ENCODE measurements at places on chromosomes 6 and 20.

- DNase-seq: no peak
These were observed 536.0 kb downstream of the BTBD3 start for GRCh38 chr20:12453711-12454110.

DNA sequence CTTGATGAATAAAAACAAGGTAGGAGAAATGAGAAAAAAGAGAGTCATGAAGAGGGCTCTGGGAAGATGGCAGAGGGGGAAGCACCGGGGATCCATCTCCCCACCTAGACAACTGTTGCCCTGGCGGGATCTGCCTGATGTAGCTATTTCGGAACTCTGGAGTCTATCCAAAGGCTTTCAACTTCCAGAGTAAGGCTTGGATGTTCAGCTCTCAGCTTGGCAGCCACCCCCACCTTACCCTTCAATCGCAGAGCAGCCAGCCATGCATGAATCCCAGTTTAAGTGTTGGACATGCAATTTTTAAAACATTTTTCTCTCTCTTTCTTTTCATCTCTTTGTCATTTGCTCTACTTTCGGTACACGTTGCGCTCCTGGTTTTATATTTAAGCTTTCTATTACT is 275.9 kb upstream of the EXOC2 start:
- no peak for DNase-seq

DNA sequence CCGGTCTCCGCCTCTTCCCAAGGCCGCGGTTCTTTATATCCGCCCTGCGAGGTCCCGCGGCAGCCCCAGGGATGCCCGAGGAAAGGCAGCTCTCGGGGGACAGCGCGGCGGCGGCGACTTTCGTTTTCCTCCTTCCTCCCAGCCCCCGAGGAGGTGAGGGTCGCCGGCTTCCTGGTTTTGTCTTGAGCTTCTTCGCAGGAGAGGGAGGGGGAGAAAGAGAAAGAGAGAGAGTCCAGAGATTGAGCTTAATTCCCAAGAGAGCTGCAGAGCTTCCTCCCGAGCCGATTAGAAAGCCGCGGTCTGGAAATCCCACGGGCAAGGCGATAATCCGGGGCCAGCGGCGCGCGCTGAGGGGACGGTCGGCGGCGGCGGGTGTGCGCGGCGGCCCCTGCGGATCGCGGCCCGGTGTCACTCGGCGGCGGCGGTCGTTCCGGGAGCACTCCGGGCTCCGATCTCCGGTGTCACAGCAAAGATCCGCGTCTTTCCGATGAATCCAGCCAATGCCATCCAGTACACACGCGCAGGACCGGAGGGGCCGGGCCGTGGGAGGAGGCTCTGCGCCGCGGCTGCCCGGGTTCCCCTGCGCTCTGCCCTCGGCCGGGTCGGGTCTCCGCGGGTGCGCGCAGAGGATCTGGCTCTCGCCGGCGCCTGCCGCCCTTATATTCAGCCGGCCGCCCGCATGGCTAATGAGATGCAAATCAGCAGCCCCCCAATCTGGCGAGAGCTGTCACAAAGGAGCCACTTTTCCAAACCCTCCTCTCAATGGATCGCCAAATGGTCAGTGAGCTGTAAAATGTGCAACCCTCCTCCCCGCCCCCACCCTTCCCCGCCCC is at the start of gene DLL1:
TSS of gene DLL1 (minus strand) at position 783 of the 833 bp plus-strand sequence. CDS start 939 bp downstream, outside the sequence.
- DNase-seq: no peak

- DNase-seq: no peak
These were observed 121.7 kb upstream of the MYLIP start for GRCh38 chr6:16007146-16007545.

- no peak for DNase-seq
These were observed 46.1 kb downstream of the GMPR start for GRCh38 chr6:16284472-16284871.

DNA sequence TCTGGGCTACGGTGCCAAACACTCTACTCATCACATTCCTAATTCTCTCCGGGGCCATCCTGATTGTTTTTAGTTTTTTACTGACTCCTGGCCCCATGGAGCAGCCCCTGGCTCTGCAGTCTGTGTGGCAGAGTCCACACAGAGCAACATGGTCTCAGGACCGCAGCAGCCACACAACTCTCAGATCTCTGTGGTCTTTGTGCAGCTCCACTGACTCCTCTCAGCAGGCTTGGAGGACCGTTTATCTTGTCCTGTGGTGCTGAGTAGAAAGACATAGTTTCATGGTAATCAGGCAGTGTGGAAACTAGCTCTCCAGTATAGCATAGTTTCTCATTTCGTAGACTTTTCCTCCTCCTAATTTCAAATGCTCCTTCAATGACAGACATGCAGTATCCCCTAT is 168.4 kb downstream of the EDN1 start:
- DNase-seq: no peak

GRCh38 chr6:168128006-168128630 is 49.1 kb upstream of the FRMD1 start:
- no peak for DNase-seq

DNA sequence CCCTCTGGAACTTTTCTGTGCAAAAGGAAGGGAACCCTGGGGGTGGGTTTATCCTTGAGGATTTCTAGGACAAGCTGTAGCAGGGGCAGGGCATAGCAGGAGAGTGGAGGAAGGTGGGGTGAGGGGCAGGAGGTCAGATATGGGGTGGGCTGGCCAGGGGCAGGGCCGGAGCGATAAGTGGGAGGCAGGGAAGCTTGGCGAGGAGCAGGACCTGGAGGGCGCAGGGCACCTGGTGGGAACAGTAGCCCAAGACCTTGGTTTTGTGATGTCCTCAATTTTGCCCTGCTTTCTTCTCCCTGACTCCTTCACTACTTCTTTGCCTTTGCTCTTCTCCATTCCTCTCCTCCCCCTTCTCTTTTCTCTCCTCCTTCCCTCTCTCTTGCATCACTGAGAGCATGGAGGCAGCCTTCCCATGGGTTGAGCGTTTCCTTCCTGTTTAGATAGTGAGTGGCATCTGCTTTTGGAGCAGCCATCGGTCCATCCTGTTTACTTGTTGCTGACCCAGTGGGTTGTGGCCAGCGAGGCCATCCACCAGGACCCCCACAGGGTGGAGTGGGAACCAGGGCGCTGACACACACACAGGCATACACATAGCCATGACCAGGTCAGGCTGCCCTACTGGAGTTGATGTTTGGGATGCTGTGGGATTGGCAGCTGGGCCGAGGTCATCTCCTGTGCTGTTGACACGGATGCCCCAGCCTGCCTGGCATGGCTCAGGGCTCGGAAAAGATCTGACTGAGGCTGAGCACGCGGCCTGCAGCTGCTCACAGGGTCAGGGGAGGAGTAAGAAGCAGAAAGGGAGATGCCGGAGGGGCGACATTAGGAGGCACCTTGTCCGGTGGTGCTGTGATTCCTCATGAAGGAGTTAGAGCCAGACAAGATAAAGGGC is 121.0 kb upstream of the RNF24 start:
- no peak for DNase-seq

DNA sequence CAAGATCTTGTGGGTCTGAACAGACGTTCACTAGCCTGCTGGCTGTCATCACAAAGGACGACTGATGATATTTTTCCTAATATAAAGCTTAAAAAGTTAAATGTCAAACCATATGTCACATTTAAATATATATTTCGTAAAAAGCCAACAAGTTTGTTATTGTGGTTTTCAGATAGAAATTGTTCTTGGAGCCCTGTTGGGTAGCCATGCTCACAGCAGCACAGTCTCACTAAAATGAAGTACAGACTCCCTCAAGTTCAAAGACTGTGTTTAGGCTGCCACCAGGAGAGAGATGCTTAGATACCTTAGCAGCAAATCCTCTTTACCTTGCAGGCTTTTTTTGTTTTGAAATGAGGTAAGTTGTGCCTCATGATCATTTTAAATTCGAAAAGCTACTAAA is 17.8 kb downstream of the EEF1E1 start:
- no peak for DNase-seq

- no peak for DNase-seq
These were observed 44.0 kb downstream of the B4GALT5 start for GRCh38 chr20:49669601-49670189.

DNA sequence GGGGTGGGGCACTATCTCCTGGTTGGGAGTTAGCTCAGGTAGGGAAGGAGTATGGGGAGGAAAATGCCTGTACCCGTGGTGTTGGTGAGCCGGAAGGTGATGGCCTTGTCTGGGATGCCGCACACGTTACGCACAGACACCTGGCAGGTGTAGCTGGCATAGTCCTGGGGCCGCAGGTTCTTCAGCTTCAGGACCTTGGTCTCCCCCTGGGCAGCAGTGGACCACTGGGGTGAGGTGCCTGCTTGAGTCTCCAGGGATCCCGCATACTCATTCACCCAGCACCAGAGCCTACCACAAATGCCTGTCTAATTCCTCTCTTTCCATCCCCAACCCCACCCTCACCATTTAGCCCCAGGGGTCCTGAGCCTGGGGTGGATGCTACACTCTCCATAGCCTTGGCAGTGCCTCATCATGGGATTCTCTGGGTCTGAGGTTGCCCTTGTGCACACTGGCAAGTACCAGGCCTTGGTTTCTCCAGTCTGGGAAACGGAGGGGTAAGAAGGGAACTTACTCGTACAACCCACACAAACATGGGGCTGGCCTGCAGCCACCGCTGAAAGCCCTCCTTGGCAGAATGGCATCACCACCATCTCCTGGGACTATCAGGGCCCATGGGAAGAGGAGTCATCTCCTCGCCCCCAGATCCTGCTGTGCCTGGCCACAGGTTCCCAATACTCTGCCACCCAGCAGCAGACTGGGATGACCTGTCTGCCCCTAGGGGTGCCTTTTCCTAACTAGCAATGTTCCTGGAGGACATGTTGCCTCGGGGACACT is 42.8 kb downstream of the MDGA1 start:
- no peak for DNase-seq

- no peak for DNase-seq
These were observed 73.2 kb downstream of the C6orf52 start for GRCh38 chr6:10621213-10621612.

GRCh38 chr6:106974336-106974998 is at the start of gene CD24:
Gene CD24, minus strand, starts transcription at chr6:106974729. Its CDS starts 83 bp downstream, at chr6:106974646.
- no peak for DNase-seq

DNA sequence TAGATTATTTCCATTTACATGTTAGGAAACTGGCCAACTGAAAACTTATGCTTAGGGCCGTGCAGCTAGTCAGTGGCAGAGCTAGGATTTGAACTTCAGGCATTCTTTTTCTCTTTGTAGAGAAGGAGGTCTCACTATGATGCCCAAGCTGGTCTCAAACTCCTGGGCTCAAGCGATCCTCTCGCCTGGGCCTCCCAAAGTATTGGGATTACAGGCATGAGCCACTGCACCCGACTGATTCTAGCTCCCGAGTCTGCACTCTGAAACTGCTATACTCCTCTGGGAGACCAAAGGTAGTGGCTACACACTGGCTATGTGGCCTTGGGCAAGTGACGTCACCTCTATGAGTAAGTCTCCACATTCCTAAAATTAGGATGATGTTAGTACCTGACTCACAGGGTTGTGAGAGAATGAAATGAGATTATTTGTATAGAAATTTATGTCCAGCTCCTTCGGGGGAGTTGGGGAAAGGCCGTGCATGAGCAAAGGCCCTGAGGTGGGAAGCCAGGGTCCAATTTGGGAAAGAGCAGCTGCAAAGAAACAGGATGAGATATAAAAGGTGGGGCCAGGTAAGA is 6.4 kb downstream of the PLTP start:
- DNase-seq: no peak

GRCh38 chr20:53381568-53382262 is 211.9 kb downstream of the ZNF217 start:
- no peak for DNase-seq

- no peak for DNase-seq
These were observed 32.4 kb upstream of the SNX9 start for GRCh38 chr6:157790548-157791160.

DNA sequence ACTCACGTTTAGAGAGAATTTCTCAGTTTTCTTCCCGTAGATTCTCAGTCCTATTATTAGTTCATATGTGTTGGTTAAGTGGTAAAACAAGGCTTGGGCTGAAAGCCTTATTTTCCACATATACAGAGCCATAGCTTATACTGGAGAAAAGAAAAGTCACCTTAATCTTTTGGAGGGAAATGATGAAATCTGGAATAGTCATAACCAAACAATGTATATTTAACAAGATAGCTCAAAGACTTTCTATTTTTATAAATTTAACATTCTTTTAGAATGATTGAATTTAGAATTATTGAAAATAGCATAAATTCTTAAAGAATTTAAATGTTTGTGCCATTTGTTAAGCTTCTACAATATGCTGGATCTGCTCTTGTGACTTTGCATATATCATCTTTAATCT is 85.8 kb downstream of the CDKAL1 start:
- DNase-seq: no peak

- DNase-seq: no peak
These were observed 168.2 kb upstream of the SULF2 start for GRCh38 chr20:47953471-47953870.

Measured in stimulated activated CD4-positive, alpha-beta T cell treated with anti-CD3 and anti-CD28 coated beads, Interleukin-12 subunit alpha, Interleukin-12 subunit beta, amount 100 ng/mL, for 24 hours (primary cell).